ENCODE measurements at places on chromosomes 2 and 18.

DNA sequence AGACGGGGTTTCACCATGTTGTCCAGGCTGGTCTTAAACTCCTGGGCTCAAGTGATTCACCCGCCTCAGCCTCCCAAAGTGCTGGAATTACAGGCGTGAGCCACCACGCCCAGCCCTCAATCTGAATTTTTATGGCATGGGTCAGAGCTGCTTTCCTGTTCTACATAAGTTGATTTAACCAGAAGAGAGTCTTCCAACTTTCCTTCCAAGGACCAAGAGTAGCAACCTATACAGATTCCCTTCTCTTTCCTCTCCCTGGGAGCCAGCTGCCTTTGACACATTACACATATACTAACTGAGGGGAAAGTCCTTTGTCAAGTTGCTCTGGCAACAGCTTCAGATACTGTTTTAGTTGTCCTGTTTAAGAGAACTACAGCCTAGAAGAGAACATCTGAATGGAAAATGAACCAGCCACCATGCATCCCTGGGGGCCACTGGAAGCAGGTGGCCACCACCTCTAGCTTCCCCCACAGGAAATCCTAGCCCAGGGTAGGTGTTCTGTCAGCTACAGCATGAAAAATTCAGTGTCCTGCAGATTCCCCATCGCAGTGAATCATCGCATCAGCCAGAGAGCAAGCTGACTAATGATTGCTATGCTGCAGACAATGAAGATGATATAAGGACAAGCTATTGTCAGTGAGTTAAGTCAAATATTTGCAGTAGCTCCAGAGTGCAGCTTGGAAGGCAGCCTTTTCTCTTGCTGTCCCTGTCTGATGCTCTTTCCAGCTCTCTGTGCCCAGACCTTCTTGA lies 62.9 kb downstream of the POMC start:
- DNase-seq = no peak

DNA sequence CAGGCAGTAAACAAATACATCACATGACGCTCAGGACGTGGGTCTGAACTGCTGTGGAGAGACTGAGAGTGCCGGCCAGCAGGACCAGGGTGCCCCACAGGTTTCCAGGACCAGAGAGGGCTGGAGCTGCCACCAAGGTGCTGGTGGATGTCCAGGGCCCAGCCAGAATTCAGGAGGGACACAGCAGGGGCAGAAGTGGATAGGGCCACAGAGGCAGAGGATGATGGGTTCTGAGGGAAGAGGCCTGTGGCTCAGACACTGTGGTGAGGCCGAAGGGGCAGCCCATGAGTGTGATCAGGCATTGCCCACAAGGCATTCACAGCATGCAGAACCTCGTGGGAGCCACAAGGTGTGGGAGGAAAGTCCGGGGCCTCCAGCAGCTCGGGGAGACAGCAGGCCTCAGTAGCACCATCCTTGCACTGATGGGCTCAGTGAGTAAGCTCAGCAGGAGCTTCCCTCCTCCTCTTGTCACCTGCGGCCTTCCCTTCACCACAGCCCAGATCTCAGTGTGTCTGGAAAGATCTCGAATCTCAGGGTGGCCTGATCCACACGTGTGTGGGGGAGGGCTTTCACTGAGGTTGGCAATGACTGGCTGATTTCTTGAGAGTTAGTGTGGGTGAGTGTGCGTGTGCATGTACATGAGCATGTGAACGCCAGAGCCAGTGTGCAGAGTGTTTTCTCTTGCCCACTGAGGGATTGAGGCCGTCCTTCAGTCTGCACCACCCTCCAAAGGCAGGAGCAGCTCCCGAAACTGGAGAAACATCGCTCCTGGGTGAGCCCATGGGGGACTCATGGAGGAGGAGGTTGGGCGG lies 181.8 kb upstream of the RAB6C start:
- DNase-seq = no peak

GRCh38 chr2:193463011-193463410 lies 1268.3 kb upstream of the TMEFF2 start:
- no peak for DNase-seq

GRCh38 chr2:60073201-60073600 lies 480.3 kb downstream of the BCL11A start:
- DNase-seq = no peak

- DNase-seq = no peak
Measured at GRCh38 chr2:62489162-62489561, 16.8 kb downstream of the TMEM17 start.

GRCh38 chr18:21444465-21445212 lies 155.9 kb downstream of the ESCO1 start:
- no peak for DNase-seq

- DNase-seq = no peak
Measured at GRCh38 chr18:30925795-30926194, 116.7 kb downstream of the DSC3 start.
